CD4-positive, alpha-beta memory T cell (primary cell): ENCODE measurements at places on chromosomes 2 and 18. TPM values are rescaled to one million over a fixed set of nuclear protein-coding genes. Genes with fewer than 3 reads are reported as not detected.
A peak's percentile ranks its signal among the peaks of the same experiment; 100 is the strongest.

- no peak for DNase-seq
- no peak overlapping the region for H3K4me3 ChIP-seq
- H3K4me1 ChIP-seq: no peaks in the 10 kb centered on the region
- no peak overlapping the region for H3K27ac ChIP-seq
- H3K36me3 ChIP-seq: no peaks in the 10 kb centered on the region
- H3K27me3 ChIP-seq: no peaks in the 10 kb centered on the region
Observed at GRCh38 chr2:191885098-191885497, 38.2 kb upstream of the CAVIN2 start.

- no peaks in the 10 kb centered on the region for H3K27me3 ChIP-seq
- H3K27ac ChIP-seq: no peak overlapping the region
- no peaks in the 10 kb centered on the region for H3K4me1 ChIP-seq
- no peaks in the 10 kb centered on the region for H3K36me3 ChIP-seq
Observed at GRCh38 chr2:229521576-229521975, 192.8 kb downstream of the DNER start.

The KCTD18 gene
- 19.2 TPM for total RNA-seq

DNA sequence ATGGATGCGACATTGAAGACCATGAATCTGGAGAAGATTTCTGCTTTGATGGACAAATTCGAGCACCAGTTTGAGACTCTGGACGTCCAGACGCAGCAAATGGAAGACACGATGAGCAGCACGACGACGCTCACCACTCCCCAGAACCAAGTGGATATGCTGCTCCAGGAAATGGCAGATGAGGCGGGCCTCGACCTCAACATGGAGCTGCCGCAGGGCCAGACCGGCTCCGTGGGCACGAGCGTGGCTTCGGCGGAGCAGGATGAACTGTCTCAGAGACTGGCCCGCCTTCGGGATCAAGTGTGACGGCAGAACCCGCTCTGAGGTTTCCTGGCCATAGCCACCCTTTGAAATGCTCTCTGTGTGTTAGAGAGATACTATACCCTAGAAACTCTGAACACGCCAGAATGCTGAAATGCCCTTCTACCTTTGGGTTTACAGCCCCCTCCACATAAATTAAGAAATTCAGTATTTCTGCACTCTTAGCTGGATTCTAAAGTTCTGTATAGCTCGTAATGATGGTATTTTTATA is 659 bp downstream of the CHMP1B start:
- peak overlapping the region; percentile 98 for H3K27ac ChIP-seq
- DNase-seq: peak; percentile 57
- peak overlapping the region; percentile 100 for H3K4me3 ChIP-seq

- peak overlapping the region; percentile 96 for H3K4me3 ChIP-seq
- H3K36me3 ChIP-seq: no peaks in the 10 kb centered on the region
- no peaks in the 10 kb centered on the region for H3K27me3 ChIP-seq
- DNase-seq: peak; percentile 90
Observed at GRCh38 chr18:5237723-5238370, 40.8 kb upstream of the AKAIN1 start.

The SERPINB3 gene
- total RNA-seq: not detected

DNA sequence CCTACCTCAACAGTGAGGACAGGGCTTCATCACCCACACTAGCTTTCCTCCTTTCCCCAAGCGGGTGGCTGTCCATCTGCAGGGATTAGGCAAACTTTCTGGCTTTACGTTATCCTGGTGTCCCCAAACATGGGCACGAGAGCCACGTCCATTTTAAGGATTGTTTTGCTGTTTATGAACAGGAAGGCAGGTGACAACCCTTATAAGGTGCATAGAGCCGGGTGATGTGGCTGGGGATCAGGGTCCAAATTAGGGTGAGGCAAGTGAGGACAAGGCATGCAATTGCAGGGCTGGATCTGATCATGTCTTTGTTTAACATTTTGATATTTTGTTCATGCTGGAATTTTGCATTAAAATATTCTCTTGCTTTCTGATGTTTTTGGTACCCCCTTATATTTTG is 27.6 kb upstream of the ITGA6 start:
- no peaks in the 10 kb centered on the region for H3K4me1 ChIP-seq
- H3K36me3 ChIP-seq: no peaks in the 10 kb centered on the region
- no peak overlapping the region for H3K4me3 ChIP-seq
- no peak overlapping the region for H3K27ac ChIP-seq
- DNase-seq: no peak

GRCh38 chr2:233692648-233693047 is at the start of gene UGT1A6:
UGT1A6 (plus strand) TSS chr2:233692890; CDS start chr2:233693005, 115 bp downstream.
- no peak for DNase-seq
- no peak within 1 kb of the TSS for H3K27ac ChIP-seq
- H3K36me3 ChIP-seq: no peaks in the 10 kb centered on the region
- no peak within 1 kb of the TSS for H3K4me3 ChIP-seq
- no peaks in the 10 kb centered on the region for H3K27me3 ChIP-seq

GRCh38 chr2:137348301-137348700 is 583.0 kb downstream of the THSD7B start:
- no peak overlapping the region for H3K4me3 ChIP-seq
- H3K27me3 ChIP-seq: no peaks in the 10 kb centered on the region
- H3K27ac ChIP-seq: no peak overlapping the region
- DNase-seq: no peak
- no peaks in the 10 kb centered on the region for H3K36me3 ChIP-seq

- H3K27ac ChIP-seq: no peak overlapping the region
- peaks cover 14% of the 10 kb centered on the region for H3K4me1 ChIP-seq
- no peak overlapping the region for H3K4me3 ChIP-seq
- peaks cover 14% of the 10 kb centered on the region for H3K27me3 ChIP-seq
Observed at GRCh38 chr2:100818606-100819369, 1.2 kb upstream of the NPAS2 start.

- no peak overlapping the region for H3K4me3 ChIP-seq
- H3K27me3 ChIP-seq: no peaks in the 10 kb centered on the region
- H3K4me1 ChIP-seq: no peaks in the 10 kb centered on the region
- no peak for DNase-seq
- no peaks in the 10 kb centered on the region for H3K36me3 ChIP-seq
Observed at GRCh38 chr18:3848316-3848715, 398.3 kb downstream of the TGIF1 start.

DNA sequence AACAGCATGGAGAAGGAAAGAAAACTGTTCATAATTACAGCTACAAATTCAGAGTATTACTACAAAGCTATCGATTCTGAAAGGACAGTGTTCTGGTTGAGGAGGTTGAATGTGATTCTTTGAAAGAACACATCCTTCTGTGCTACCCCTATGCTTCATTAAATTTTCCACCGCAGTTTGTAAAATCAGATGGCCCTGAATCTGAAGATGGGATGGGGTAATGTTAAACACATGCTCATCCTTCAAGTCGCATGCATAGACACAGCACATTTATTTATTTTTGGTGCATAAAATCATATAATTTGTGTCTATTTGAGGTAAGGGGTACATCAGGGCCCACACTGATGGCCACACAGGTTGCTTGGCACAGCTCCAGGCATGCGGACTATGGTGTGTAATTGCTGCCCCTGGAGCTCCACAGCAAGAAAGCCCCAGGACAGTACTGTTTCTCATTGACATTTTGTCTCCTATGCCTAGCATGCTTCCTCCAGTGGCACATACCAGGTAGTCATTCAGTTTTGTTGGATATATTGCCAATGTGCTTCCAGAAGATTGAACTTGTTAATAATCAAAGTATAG is 238.8 kb upstream of the TANK start:
- H3K27me3 ChIP-seq: no peaks in the 10 kb centered on the region
- H3K4me1 ChIP-seq: no peaks in the 10 kb centered on the region
- no peak overlapping the region for H3K4me3 ChIP-seq
- no peak overlapping the region for H3K27ac ChIP-seq
